ENCODE measurements at places on chromosomes 13 and 19. TPM values are rescaled to one million over a fixed set of nuclear protein-coding genes. Genes with fewer than 3 reads are reported as not detected.
A peak's percentile ranks its signal among the peaks of the same experiment; 100 is the strongest.

DNA sequence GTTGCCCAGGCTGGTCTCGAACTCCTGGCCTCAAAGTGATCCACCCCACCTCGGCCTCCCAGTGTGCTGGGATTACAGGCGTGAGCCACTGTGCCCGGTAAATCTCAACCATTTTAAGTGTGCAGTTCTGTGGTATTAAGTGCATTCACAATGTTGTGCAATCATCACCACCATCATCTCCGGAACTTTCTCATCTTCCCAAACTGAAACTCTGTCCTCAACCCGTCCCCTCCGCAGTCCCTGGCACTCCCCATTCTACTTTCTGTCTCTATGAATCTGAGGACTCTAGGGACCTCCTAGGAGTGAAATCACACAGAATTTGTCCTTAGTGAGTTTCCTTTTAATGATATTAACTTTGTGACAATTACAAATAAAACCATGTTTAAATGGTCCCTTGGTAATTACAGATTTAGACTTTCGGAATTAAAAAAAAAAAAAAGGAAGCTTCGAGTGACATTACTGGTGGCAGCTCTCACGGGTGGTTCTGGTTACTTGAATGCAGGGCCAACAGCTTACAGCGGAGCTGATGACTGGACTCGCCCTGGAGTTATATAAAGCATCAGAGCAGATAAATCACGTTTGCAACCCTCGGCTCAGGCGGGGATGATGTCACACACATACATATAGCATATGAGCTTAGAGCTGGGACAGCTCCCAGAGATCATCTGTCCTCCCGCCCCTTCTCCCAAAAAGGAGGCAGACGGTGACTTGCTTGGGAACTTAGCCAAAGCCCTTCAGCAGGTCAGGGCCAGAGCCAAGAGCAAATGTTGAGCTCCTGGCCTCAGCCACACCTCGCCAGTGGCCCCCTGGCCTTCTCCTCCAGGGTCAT, 89.8 kb downstream of the ZNF557 start:
- peaks cover 7% of the 10 kb centered on the region for H3K4me1 ChIP-seq
- peak; percentile 99 for DNase-seq
- H3K27ac ChIP-seq: peak overlapping the region; percentile 98
- peak overlapping the region; percentile 71 for H3K4me3 ChIP-seq

- peak within 1 kb of the TSS; percentile 90 for H3K4me3 ChIP-seq
- H3K4me1 ChIP-seq: peaks cover 12% of the 10 kb centered on the region
- H3K36me3 ChIP-seq: no peaks in the 10 kb centered on the region
Measured at GRCh38 chr19:18521692-18522123, at the start of gene ELL. Gene ELL (minus strand): TSS chr19:18522070. CDS start chr19:18522055, 15 bp downstream.

DNA sequence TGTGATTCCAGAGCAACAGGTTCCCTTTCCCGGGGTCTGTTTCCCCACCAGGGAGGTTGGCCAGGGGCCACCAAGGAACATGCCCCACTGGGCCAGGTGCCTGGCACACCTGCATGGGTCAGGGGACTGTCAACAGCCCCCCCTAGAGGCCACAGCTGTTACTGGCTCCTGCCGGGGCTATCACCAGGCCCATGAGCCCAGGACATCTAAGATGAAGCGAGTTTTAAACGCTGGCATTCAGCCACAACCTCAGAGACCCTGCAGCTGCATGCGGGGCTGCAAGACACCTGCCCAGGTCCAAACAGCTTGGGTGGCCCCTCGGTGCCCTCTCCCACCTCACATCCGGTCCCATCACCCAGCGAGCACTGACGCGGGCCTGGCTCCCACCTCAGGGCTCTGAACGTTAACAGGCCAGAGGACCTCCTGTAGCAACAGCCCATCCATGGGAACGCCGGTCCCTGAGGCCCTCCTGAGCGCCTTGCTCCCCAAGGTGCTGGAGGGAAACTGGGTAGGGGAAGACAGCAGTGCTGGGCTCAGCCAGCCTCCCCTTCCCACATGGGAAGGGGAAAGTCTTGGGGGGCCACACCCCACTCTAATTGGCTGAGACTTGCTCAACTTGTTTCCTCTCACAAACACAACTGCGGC, 12.0 kb downstream of the KHSRP start:
- DNase-seq: peak; percentile 32
- no peaks in the 10 kb centered on the region for H3K27me3 ChIP-seq
- peaks cover 4% of the 10 kb centered on the region for H3K36me3 ChIP-seq
- H3K4me1 ChIP-seq: no peaks in the 10 kb centered on the region
- H3K4me3 ChIP-seq: no peak overlapping the region
- no peak overlapping the region for H3K27ac ChIP-seq

DNA sequence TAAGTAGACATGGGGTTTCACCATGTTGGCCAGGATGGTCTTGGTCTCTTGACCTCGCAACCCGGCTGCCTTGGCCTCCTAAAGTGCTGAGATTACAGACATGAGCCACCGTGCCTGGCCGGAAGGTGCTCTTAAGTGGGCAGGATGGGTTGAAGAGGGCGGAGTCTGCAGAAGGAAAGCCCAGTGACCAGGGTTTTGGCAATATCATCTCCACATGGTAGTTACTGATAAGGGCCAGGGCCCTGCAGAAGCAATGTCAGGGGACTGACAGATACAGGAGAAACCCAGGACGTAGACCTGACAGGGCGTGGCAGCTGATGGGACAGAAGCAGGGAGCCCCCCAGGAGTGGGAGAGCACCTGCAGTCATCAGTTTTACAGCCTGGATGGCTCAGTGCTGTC, 45.7 kb upstream of the RNF113B start:
- no peaks in the 10 kb centered on the region for H3K27me3 ChIP-seq
- H3K4me1 ChIP-seq: peaks cover 10% of the 10 kb centered on the region
- no peak overlapping the region for H3K4me3 ChIP-seq
- 0 out of 2 replicates have a peak, but pooled peaks cover 3% of the 10 kb centered on the region for H3K36me3 ChIP-seq

DNA sequence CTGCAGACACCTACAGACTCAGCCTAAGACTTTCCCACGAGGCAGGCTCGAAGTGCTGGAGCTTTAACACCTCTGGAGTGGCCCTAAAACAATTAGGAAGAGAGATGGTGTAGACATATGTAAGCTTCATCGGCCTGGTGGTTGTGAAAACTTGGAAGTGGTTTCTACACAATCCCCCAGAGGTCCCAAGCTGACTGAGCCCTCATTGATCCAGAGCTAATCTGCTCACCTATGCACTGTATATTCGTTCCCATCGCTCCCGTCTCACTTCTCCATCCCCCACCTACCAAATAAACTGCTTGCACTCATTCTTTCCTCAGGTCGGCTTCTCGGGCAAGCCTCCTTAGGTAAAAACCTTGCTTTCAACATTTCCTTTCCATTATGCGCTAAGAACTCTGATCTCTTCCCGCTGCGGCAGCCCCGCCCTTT, 767 bp upstream of the ZNF793 start:
- H3K4me3 ChIP-seq: peak overlapping the region; percentile 91
- H3K27me3 ChIP-seq: no peaks in the 10 kb centered on the region
- H3K27ac ChIP-seq: peak overlapping the region; percentile 77
- no peaks in the 10 kb centered on the region for H3K36me3 ChIP-seq
- no peaks in the 10 kb centered on the region for H3K4me1 ChIP-seq

- H3K27ac ChIP-seq: no peak overlapping the region
- no peak for DNase-seq
- H3K27me3 ChIP-seq: no peaks in the 10 kb centered on the region
- H3K4me3 ChIP-seq: no peak overlapping the region
- H3K36me3 ChIP-seq: no peaks in the 10 kb centered on the region
Measured at GRCh38 chr13:53631511-53631910, 602.9 kb downstream of the OLFM4 start.

GRCh38 chr19:28793391-28794168, 419.4 kb downstream of the UQCRFS1 start:
- no peak overlapping the region for H3K27ac ChIP-seq
- no peaks in the 10 kb centered on the region for H3K4me1 ChIP-seq
- DNase-seq: no peak
- H3K27me3 ChIP-seq: peaks cover 34% of the 10 kb centered on the region

- no peaks in the 10 kb centered on the region for H3K27me3 ChIP-seq
- no peak for DNase-seq
- H3K4me3 ChIP-seq: no peak overlapping the region
- H3K4me1 ChIP-seq: no peaks in the 10 kb centered on the region
Measured at GRCh38 chr13:22698467-22698866, 482.3 kb upstream of the SGCG start.

DNA sequence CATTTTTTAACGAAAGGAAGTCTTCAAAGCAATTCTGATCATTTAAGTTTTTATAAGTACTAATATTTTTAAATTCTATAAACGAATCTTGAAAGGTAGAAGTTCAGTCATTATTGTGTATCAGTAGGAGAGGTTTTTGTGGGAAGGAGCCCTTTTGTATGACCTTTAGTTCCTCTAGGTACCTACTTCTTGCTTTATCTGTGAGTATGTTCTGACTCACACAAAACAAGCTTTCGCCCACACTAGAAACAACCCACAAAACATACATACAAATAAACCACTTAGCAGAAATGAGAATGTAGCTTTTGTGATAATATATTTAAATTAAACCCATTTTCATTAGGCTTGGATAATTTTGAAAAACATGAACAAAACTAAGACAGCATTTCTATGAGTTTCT, 27.8 kb downstream of the ERCC5 start:
- peaks cover 44% of the 10 kb centered on the region for H3K36me3 ChIP-seq
- H3K27me3 ChIP-seq: no peaks in the 10 kb centered on the region
- DNase-seq: peak; percentile 24
- no peak overlapping the region for H3K27ac ChIP-seq
- H3K4me3 ChIP-seq: no peak overlapping the region

DNA sequence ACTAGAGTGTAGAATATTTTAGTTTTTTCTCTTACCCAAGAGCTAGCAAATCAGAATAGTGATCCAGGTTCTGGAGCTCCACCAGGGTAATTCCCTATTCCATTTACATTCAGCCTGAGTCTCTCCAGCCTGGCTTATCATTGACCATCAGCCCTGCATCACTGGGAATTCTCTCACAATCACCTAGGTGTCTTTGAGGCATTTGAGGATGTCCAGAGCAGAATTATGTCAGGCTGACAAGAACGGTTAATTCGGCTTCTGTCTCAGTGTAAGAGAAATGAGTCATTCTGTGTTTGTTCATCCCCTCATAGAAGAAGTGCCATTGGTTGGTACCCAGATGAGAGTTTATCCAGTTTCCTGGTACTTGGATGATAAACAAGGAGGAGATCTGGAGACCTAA, 180.5 kb downstream of the ZNF737 start:
- H3K4me1 ChIP-seq: no peaks in the 10 kb centered on the region
- no peak overlapping the region for H3K27ac ChIP-seq
- H3K27me3 ChIP-seq: no peaks in the 10 kb centered on the region
- H3K36me3 ChIP-seq: no peaks in the 10 kb centered on the region
- DNase-seq: no peak

DNA sequence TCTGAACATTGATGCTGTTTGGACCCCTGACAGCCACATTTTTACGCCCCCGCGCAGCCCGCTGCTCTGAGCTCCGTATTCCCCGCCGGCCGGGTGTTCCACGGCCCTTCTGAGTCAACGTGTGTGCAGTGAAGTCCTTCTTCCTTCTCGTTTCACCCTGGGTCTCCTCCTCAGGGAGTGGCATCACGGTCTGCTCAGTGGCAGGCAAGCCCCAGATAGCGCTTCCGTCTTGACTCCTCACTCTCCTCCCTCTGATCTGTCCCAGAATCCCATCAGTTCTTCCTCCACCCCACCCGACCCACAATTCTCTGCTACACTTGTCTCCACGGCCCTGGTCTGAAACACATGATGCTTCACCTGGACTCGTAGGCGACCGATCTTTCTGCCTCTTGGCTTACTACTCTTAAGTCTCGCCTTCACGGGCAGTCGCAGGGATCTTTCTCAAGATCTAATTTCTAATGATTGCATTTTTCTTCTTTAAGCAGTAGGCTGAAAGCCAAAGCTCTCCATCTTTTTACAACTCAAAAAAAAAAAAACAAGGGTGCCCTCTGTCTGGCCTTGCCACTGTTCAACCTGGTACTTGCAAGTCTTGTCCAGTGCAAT, 33.9 kb downstream of the CCNE1 start:
- peak overlapping the region; percentile 18 for H3K27ac ChIP-seq
- peaks cover 14% of the 10 kb centered on the region for H3K4me1 ChIP-seq
- DNase-seq: peak; percentile 71
- H3K27me3 ChIP-seq: no peaks in the 10 kb centered on the region
- peak overlapping the region; percentile 91 for H3K4me3 ChIP-seq

CEACAM21 gene
- polyA plus RNA-seq: not detected

OR10H2 gene
- polyA plus RNA-seq: not detected

SCN1B gene
- polyA plus RNA-seq: 1.8 TPM

SOX1 gene
- not detected for polyA plus RNA-seq

ZNF568 gene
- polyA plus RNA-seq: 10.6 TPM

HAUS5 gene
- polyA plus RNA-seq: 7.4 TPM

GZMM gene
- polyA plus RNA-seq: not detected

ZNF443 gene
- 1.2 TPM for polyA plus RNA-seq

SLC10A2 gene
- not detected for polyA plus RNA-seq

Measured in GM23248 (cell line).